ENCODE measurements at places on chromosomes 7 and 10.
A peak's percentile ranks its signal among the peaks of the same experiment; 100 is the strongest.

DNA sequence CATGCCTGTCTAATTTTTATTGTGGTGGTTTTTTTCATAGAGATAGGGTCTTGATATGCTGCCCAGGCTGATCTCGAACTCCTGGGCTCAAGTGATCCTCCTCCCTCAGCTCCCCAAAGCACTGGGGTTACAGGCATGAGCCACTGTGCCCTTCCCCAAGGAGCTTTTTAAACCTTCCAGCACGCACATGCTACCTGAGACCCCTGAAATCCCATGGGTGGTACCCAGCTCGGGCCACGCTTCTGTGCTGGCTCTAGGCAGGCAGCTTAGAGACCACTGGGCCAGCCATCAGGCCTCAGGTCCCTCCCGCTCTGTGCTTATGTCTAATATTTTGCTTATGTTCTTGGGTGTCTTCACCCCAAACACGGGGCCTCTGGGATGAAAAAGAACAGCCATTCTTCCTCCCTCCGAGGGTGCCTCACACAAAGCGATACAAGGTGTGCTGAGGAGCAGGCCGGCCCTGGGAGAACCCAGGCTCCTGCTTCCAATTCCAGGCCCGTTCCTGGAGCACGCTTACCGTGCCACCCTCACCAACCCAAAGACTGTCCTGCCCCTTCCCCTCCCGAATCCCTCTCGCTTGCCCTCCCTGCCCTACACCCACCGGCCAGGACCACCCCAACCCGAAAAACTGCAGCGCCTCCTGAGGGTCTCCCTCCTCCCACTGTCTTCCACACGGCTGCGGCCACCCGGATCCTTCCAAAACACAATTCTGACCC, 10.9 kb downstream of the SPOCK2 start:
- DNase-seq: no peak
- H3K27me3 ChIP-seq: no peaks in the 10 kb centered on the region
- peak overlapping the region; percentile 11 for H3K4me3 ChIP-seq

GRCh38 chr10:71804077-71804476, 30.8 kb upstream of the VSIR start:
- no peaks in the 10 kb centered on the region for H3K36me3 ChIP-seq
- H3K4me1 ChIP-seq: no peaks in the 10 kb centered on the region
- H3K27me3 ChIP-seq: no peaks in the 10 kb centered on the region

DNA sequence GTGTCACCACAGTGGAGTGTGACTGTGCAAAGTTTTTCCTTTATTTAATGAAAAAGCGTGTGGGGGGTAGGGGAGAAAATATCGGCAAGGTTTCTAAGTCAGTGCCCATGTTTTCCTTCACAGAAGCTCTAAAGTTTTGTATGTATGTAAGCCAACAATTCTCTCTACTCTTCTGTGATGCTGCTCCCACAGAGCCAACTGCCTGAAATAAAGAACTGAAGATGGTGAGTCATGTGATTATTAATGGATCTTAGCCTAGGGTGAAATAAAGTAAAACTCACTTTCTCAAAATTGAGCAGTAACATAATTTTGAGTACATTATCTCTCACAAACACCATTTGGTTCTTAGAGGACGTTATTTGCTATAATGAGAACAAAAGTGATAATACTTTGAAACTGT, 143.7 kb downstream of the ELMO1 start:
- no peaks in the 10 kb centered on the region for H3K27me3 ChIP-seq
- peaks cover 84% of the 10 kb centered on the region for H3K36me3 ChIP-seq
- no peak overlapping the region for H3K27ac ChIP-seq
- no peak overlapping the region for H3K4me3 ChIP-seq

DNA sequence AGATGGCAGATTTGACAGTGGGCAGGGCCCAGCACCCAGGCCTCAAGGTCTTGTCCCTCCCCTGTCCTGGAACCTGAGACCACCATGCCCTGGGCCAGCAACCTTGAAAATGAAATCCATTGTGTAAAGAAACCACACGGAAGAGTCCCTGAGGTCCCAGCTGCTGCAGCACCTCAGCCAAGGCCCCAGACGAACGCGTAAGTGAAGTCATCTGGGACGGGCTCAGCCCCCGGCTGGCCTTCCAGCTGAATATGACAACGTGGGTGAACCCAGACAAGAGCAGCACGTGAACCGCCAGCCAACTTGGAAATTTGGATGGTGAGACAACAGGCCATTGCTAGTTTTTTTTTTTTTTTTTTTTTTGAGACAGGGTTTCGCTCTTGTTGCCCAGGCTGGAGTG, 70.3 kb downstream of the CYTH3 start:
- H3K36me3 ChIP-seq: no peaks in the 10 kb centered on the region
- H3K27ac ChIP-seq: no peak overlapping the region
- no peaks in the 10 kb centered on the region for H3K4me1 ChIP-seq
- DNase-seq: no peak
- H3K27me3 ChIP-seq: no peaks in the 10 kb centered on the region
- no peak overlapping the region for H3K4me3 ChIP-seq

- DNase-seq: no peak
- H3K27ac ChIP-seq: no peak overlapping the region
- no peaks in the 10 kb centered on the region for H3K36me3 ChIP-seq
- H3K4me1 ChIP-seq: no peaks in the 10 kb centered on the region
Measured at GRCh38 chr10:60848126-60848525, 69.8 kb downstream of the CDK1 start.

DNA sequence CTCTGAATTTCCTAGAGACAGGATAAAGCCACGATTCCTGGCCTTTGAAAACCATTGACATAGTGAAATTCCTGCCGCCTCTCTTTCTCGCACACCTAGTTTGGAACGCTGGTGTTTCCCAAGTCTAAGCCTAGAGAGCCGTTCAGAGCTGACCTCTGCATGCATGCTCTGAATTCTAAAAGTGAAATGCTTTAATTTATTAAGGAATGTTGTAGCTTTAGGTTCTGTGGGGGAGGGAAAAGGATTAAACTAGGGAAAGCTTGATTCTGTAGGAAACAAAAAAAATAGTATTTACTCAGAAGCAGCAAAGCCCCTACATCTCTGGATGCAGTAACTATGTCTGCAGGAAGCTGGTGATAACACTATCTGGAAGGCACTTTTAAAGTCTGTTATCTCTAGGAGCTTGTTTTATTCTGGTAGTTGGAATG, 27.3 kb downstream of the PFKP start:
- H3K4me1 ChIP-seq: peaks cover 63% of the 10 kb centered on the region
- H3K27ac ChIP-seq: peak overlapping the region; percentile 81
- no peaks in the 10 kb centered on the region for H3K27me3 ChIP-seq
- no peak for DNase-seq

GRCh38 chr10:29256586-29256985, 32.3 kb upstream of the LYZL1 start:
- H3K4me3 ChIP-seq: no peak overlapping the region
- no peaks in the 10 kb centered on the region for H3K4me1 ChIP-seq
- H3K36me3 ChIP-seq: no peaks in the 10 kb centered on the region
- peaks cover 20% of the 10 kb centered on the region for H3K27me3 ChIP-seq
- no peak overlapping the region for H3K27ac ChIP-seq
